ENCODE measurements at places on chromosomes 7 and 10. TPM values are rescaled to one million over a fixed set of nuclear protein-coding genes. Genes with fewer than 3 reads are reported as not detected.

The NME8 gene
- not detected for polyA plus RNA-seq

The EDRF1 gene
- 27.4 TPM for polyA plus RNA-seq

The MYH16 gene
- polyA plus RNA-seq: not detected

The RBP4 gene
- not detected for polyA plus RNA-seq

The HKDC1 gene
- 0.47 TPM for polyA plus RNA-seq
